ENCODE measurements at places on chromosomes 16 and 17.
A peak's percentile ranks its signal among the peaks of the same experiment; 100 is the strongest.

DNA sequence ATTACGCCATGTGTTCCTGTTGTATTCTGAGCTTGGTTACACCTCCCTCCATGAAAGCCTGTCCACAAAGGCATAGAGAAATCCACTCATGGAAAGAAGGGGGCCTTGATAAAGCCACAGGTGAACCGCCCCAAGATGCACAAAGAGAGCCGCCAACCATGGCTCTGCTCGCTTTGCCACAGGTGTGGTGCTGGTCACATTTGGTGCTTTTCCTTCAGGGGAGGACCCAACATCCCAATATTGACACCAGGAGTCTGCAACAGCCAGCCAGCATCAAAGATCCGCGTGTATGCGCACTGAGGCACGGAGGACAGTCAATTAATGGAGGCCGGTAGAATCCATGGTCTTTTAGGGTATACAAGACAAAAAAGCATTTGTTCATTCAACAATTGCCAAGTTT lies 7.3 kb downstream of the ABCA3 start:
- no peak for DNase-seq

DNA sequence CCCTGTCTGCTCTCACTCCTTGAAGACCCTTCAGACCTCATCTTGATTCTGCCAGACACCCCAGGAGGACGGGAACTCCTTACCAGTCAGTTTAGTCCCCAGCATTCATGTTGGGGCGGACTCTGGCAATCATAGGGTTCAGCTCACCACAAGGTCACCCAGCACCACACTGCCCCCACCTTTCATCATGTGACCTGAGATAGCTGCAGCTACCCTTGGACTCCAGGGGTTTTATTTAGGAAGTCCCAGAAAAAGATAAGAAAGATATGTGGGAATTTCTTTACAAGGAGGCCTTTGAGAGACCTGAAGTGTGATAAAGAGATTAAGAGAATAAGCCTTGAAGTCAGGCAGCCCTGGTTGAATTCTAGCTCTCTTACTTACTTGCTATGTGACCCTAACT lies 59.8 kb upstream of the NLK start:
- peak; percentile 32 for DNase-seq

- DNase-seq: no peak
Observed at GRCh38 chr16:69724414-69724873, 1.9 kb downstream of the NQO1 start.

- DNase-seq: no peak
Observed at GRCh38 chr17:4542003-4542725, 13.0 kb downstream of the MYBBP1A start.

DNA sequence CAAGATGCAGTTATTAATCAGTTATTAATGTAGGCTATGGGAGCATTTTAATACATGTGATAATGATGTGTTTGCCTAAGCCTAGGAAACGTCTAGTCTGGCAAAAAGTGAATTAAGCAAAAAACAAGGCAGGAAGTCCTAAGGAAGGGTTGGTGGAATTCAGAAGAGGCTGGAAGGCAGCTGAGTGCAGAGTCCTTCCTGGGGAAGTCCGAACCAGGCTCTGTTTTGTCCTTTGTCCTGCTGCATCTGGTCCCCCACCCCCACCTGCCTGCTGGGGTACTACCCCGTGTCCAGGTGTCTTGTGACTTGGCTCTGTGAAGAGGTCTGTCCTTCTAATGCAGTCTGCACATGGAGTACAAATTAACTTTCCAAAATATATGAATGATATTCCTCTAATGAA lies 1.5 kb upstream of the MYH10 start:
- DNase-seq: no peak

DNA sequence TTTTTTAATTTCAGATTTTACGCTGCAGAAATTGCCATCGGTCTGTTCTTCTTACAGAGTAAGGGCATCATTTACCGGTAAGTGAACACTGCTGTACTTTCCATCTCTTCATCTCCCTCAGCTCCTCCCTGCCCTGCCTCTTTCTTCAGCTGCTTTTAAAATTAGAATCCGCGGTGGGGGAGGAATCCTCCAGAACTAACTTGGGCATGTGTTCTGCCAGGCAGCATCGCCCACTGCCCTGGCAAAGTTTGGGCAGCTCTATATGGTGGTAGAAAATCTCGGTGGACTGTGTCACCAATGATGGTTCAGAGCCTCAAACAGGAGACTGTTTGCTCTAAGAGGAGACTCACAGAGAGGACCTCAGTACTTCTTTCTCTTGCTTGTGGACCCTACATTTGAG lies 81.6 kb upstream of the CACNG3 start:
- no peak for DNase-seq

DNA sequence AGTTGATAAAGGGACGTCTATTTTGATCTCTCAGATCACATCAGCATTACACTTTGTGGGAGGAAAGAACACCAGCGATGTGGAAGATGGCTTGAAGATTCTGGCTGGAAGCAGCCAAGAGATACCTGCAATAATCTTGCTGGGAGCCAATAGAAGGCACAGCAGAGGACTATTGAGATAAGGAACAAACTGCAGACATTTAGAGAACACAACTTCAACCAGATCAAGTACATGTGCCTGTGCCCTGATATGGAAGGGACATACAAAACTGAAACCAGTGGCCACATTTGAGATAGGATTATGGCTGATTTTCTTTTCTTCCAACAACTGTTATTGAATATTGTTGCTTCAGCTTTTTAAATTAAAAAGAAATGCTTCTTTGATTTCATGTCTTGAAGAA lies 18.6 kb upstream of the PSMD7 start:
- DNase-seq: peak; percentile 61

- no peak for DNase-seq
Observed at GRCh38 chr16:23110257-23110899, 38.9 kb downstream of the USP31 start.
